ENCODE measurements at places on chromosomes 13 and 19. TPM values are rescaled to one million over a fixed set of nuclear protein-coding genes. Genes with fewer than 3 reads are reported as not detected.

The AP1M2 gene
- not detected for total RNA-seq

GRCh38 chr19:48833977-48834376 lies 2.3 kb downstream of the HSD17B14 start:
- H3K27me3 ChIP-seq, result no peaks in the 10 kb centered on the region
- peak overlapping the region; percentile 14 for H3K4me3 ChIP-seq
- peaks cover 28% of the 10 kb centered on the region for H3K4me1 ChIP-seq
- DNase-seq, result no peak
- H3K36me3 ChIP-seq, result peaks cover 3% of the 10 kb centered on the region
- H3K27ac ChIP-seq, result no peak overlapping the region

- H3K27ac ChIP-seq, result no peak overlapping the region
- H3K27me3 ChIP-seq, result peaks cover 11% of the 10 kb centered on the region
- no peak overlapping the region for H3K4me3 ChIP-seq
- DNase-seq, result no peak
- peaks cover 9% of the 10 kb centered on the region for H3K36me3 ChIP-seq
- H3K4me1 ChIP-seq, result no peaks in the 10 kb centered on the region
Observed at GRCh38 chr19:20067943-20068342, 9.9 kb upstream of the ZNF90 start.

GRCh38 chr19:54141356-54141755 lies 3.8 kb downstream of the CNOT3 start:
- H3K4me1 ChIP-seq, result peaks cover 35% of the 10 kb centered on the region
- H3K4me3 ChIP-seq, result peak overlapping the region; percentile 95
- no peak overlapping the region for H3K27ac ChIP-seq
- peaks cover 8% of the 10 kb centered on the region for H3K27me3 ChIP-seq
- DNase-seq, result no peak
- H3K36me3 ChIP-seq, result peaks cover 8% of the 10 kb centered on the region

DNA sequence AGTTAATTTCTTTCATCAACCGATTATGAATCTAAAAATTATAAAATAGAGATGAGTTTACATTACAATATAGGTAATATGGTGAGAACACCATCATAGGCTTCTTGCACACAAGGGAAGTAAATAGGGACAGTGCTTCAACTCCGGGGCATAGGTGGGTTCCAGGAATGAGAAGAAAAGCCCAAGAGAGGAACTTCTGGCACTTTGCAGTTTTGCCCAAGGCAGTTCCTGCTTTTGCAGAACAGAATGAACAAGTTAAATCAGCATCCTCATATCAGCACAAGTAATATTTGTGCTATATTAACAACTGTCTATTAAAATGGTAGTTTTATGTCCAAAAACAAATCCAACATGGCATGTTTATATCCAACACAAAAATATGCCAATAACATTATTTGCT lies 60.1 kb downstream of the DACH1 start:
- no peak overlapping the region for H3K4me3 ChIP-seq
- H3K36me3 ChIP-seq, result no peaks in the 10 kb centered on the region
- H3K4me1 ChIP-seq, result peaks cover 3% of the 10 kb centered on the region
- no peak overlapping the region for H3K27ac ChIP-seq
- DNase-seq, result no peak

GRCh38 chr13:108795841-108796240 lies 166.4 kb downstream of the MYO16 start:
- no peak overlapping the region for H3K4me3 ChIP-seq
- H3K27ac ChIP-seq, result no peak overlapping the region
- no peaks in the 10 kb centered on the region for H3K27me3 ChIP-seq
- H3K4me1 ChIP-seq, result no peaks in the 10 kb centered on the region
- no peak for DNase-seq
- H3K36me3 ChIP-seq, result no peaks in the 10 kb centered on the region

DNA sequence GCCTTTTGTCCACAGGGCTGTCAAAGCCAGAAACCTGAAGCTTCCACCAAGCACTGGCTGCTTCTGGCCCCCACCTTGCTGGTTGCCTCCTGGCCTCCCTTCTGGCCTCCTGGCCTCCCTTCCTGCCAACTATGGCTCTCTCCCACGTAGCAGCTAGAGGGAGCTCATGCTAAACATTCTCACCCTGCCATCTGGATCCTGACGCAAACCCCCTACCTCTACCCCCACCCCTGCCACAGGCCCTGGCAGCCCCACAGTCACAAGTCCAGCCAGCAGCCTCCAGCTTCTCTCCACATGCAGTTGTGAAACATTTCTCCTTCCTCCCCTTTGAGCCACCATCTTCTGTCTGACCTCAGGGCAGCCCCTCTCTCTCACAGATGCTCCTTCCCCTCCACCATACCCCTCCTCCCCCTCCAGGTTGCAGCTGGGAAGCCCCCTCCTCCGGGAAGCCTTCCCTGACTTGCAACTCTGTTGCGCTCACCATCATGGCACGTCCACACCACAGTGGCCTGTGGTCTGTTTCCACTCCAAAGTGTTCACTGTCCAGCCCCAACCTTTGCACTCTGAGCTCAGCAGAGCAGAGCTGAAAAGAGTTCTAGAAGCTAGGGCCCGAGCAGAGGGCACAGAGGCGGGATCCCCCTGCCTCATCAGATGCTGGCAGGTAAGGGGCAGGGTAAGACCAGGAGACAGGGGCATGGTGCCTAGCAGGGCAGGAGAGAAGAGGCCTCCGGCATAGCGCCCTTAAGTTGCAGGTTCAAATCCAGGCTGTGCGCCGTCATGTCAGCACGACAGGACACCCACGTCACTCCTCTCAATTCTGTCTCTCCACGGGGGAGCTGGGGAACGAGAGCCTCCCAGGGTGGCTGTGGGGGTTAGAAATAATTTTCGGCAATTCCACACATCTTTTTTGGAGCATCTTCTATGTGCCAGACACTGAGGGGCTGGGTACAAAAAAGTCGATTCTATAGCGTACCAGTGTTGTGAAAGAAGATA lies 7.3 kb downstream of the ADGRL1 start:
- DNase-seq, result no peak
- no peak overlapping the region for H3K27ac ChIP-seq
- H3K36me3 ChIP-seq, result no peaks in the 10 kb centered on the region
- no peak overlapping the region for H3K4me3 ChIP-seq
- peaks cover 5% of the 10 kb centered on the region for H3K4me1 ChIP-seq

DNA sequence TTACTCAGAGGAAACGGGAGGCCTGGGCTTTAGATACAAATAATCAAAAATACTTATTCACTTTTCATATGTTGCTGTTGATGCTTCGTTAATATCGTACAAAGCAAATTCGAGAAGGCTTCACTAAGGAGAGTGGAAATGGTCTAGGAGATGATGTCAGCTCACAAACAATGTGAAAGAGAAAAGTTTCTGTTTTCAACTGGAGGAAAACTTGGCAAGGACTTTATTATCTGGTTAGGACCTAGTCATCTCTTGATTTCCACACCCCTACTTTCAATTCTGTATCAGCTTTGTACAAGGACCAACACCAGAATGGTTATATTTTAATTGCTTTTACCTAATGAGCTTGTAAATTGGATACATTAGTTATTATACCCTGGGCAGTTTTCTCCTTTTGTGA lies 88.0 kb downstream of the SLC10A2 start:
- H3K4me3 ChIP-seq, result no peak overlapping the region
- H3K36me3 ChIP-seq, result no peaks in the 10 kb centered on the region
- H3K27ac ChIP-seq, result no peak overlapping the region
- no peak for DNase-seq
